ENCODE measurements at places on chromosomes 4 and X.

GRCh38 chr4:1602655-1603412 is 81.3 kb downstream of the FAM53A start:
- DNase-seq, result no peak

DNA sequence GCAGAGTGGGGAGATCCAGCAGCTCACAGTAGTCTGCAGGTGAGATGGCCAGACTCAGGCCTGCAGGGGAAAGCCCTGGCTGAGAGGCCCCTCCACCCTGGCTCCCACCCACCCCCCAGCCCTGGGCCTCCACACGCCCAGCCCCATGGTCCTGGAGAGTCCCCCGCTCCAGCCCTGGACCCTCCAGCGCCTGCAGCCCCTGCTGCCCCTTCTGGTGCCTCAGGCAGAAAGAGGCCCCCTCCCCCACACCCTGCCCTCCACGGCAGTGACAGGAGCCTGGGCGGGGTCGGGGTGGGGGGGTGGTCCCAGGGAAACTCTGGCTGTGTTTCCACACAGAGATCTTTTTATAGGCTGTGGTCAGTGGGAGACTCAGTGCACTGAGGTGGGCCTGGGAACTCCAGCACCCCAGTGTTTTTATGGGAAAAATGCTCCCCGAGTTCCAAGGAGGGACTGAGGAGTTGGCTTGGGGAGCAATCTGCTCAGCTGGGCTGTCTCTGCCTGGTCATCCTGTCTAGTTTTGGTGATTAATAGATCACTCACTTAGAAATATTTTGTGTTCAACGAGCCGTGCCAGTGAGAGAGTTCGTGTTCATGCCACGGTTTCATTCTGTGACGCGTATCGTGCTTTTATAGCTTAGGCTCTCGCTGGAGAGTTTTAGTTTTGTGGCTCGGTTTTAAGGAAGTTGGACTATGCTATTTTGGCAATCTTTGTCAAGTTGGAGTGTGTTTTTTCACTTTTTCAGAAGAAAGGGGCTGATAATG is 53.1 kb upstream of the HGFAC start:
- no peak for DNase-seq

DNA sequence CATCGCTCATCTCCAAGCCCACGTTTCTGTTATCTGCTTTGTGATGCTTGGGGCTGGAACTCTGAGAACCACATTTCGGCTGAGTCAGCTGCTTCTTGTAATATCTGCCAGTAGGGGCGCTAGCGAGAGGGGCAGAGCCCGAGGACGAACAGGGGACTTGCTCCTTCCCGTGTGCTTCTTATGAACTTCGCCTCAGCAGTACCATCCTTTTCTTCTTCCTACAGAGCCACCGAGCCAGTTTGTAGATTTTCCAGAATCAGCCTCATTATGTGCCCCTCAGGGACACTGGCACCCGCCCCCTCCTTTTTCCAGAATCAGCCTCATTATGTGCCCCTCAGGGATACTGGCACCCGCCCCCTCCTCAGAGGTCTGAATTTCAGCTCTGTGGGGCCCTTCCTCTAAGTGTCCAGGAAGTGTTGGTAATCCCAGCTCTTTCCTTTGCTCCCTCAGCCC is 441.7 kb upstream of the RASGEF1B start:
- DNase-seq, result peak; percentile 77

- DNase-seq, result peak; percentile 87
Observed at GRCh38 chr4:5893004-5893580, at the start of gene CRMP1. CRMP1 (minus strand) TSS chr4:5893086; CDS start chr4:5892969, 117 bp downstream.
